Activated naive CD8-positive, alpha-beta T cell treated with anti-CD3 and anti-CD28 coated beads, Interleukin-2, amount 10 ng/mL, durations not matched to agents 7 days and 5 days (primary cell): ENCODE measurements at places on chromosomes 1 and 21. TPM values are rescaled to one million over a fixed set of nuclear protein-coding genes. Genes with fewer than 3 reads are reported as not detected.

DNA sequence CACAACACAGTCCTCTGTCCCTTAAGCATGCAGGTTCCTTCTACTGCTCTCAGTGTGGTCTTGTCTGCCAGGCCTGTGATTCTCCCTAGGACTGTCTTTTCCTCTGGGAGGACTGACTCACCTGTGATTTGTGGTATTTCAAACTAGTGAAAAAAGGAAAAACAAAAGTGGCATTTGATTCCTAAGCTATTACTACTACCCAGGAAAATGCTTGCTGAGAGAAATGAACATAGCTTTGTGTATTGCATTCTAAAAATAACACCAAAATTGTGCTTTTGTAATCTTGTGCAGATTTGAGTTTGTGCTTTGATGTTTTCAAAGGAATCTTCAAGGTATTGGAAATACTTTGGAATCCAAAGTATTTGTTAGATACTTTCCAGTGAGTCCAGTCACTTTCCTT is 57.0 kb downstream of the GPR161 start:
- no peaks in the 10 kb centered on the region for H3K27me3 ChIP-seq
- no peak for DNase-seq
- no peak overlapping the region for H3K27ac ChIP-seq
- H3K4me3 ChIP-seq, result no peak overlapping the region
- H3K36me3 ChIP-seq, result peaks cover 7% of the 10 kb centered on the region

The ACKR1 gene
- not detected for total RNA-seq

GRCh38 chr1:3333903-3334302 is 120.6 kb upstream of the ARHGEF16 start:
- no peaks in the 10 kb centered on the region for H3K27me3 ChIP-seq
- no peaks in the 10 kb centered on the region for H3K36me3 ChIP-seq
- H3K4me1 ChIP-seq, result no peaks in the 10 kb centered on the region
- no peak overlapping the region for H3K27ac ChIP-seq
- no peak for DNase-seq

The LAPTM5 gene
- 474 TPM for total RNA-seq

- no peak for DNase-seq
- no peak overlapping the region for H3K4me3 ChIP-seq
- H3K27me3 ChIP-seq, result peaks cover 43% of the 10 kb centered on the region
Observed at GRCh38 chr1:45793942-45794604, 9.3 kb upstream of the MAST2 start.
